ENCODE measurements at places on chromosomes 5 and 9. TPM values are rescaled to one million over a fixed set of nuclear protein-coding genes. Genes with fewer than 3 reads are reported as not detected.

The DAPK1 gene
- 131 TPM for total RNA-seq

The FBLL1 gene
- total RNA-seq: 8.6 TPM

The SLC44A1 gene
- total RNA-seq: 71.2 TPM

The GRAMD2B gene
- 11.7 TPM for total RNA-seq

The NRARP gene
- total RNA-seq: 35.4 TPM

The CNTNAP3 gene
- 5.1 TPM for total RNA-seq

- no peaks in the 10 kb centered on the region for H3K4me1 ChIP-seq
- H3K27ac ChIP-seq: no peak overlapping the region
- H3K27me3 ChIP-seq: no peaks in the 10 kb centered on the region
- no peak overlapping the region for H3K4me3 ChIP-seq
- H3K36me3 ChIP-seq: no peaks in the 10 kb centered on the region
Observed at GRCh38 chr9:15333376-15333881, 26.4 kb upstream of the TTC39B start.

DNA sequence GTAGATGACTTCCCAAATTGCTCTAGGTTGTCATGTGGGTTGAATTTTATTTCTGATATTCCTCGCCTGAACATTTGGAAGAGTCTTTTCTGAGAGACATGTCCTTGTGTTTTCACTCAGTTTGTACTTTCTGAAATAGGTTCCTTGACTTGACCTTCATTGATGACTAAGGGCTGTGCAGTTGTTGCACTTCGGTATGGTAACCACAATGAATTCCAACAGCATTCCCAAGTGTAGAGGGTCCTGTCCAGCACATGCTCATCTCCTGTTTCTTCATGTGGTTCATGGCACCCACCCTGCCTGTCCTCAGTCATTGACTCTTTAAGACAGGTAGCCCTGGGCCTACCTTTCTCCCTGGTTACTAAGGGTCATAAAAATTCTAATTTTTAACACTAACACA is 527.8 kb downstream of the MTRR start:
- no peak overlapping the region for H3K4me3 ChIP-seq
- no peaks in the 10 kb centered on the region for H3K36me3 ChIP-seq
- H3K27me3 ChIP-seq: no peaks in the 10 kb centered on the region
- no peaks in the 10 kb centered on the region for H3K4me1 ChIP-seq

DNA sequence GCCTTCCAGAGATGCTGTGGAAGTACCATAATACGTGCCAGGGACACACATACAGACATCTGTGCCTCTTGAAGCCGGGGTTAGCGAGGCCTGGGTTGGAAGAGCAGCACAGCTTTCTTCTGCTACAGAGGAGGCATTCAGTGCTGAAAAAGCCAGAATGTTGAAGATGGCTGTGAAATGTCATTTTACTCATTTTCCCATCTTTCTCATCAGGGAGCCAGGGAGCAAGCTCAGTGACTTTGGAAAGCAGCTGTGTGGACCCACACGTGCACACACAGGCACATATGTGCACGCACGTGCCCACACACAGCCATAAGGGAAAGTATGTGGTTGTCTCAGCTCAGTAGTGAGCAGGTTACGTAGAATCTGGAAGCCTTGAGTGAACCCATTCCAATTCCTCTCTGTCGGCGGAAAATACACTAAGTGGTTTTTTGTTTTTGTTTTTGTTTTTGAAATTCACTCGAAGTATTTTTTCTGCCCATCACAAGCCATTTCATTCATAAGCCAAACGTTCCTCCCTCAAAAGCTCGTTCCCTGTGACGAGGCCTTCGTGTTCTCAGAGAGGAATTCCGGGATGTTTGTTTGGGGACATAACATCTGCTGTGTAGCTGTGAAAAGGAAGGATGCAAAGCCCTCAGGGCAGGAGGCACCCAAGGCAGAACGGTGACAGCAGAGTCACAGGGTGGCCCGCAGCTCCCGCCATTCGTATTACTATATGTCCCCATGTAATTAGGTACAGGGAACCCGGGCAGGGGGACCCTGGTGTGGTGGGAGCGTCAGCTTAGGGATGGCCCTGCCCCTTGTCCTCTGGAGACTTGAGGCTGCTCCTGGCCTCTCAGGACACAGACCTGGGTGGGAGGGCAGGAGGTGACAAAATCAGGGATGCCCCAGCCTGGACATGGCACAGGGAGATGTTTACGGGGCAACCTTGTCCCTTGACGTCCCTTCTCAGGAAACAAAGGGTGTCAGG is 29.0 kb upstream of the ANKRD33B start:
- peaks cover 2% of the 10 kb centered on the region for H3K27me3 ChIP-seq
- no peaks in the 10 kb centered on the region for H3K36me3 ChIP-seq
- H3K4me1 ChIP-seq: no peaks in the 10 kb centered on the region
- DNase-seq: no peak
- H3K4me3 ChIP-seq: no peak overlapping the region

GRCh38 chr9:6216951-6217350 is 1.3 kb downstream of the IL33 start:
- H3K36me3 ChIP-seq: no peaks in the 10 kb centered on the region
- no peak overlapping the region for H3K4me3 ChIP-seq
- no peak overlapping the region for H3K27ac ChIP-seq

DNA sequence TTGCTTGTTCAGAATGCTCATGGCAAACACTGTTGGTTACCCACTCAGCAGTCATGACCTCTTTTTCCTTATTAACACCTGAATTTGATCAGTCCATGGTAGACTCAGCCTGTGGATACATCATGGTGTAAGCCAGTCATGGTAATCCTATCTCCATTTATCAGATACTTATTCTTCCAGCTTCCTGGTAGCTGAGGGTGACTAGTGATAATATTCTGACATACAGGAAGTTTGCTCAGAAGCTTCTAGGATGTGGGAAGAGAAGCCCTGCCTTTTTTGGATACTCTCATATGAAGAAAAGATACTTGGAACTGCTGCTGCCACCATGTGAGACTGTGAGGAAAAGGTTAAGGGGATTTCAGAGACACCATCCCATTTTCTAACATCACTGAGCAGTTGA is 7.3 kb downstream of the GDA start:
- no peak overlapping the region for H3K27ac ChIP-seq
- H3K36me3 ChIP-seq: no peaks in the 10 kb centered on the region
- H3K4me3 ChIP-seq: no peak overlapping the region
- no peaks in the 10 kb centered on the region for H3K4me1 ChIP-seq

DNA sequence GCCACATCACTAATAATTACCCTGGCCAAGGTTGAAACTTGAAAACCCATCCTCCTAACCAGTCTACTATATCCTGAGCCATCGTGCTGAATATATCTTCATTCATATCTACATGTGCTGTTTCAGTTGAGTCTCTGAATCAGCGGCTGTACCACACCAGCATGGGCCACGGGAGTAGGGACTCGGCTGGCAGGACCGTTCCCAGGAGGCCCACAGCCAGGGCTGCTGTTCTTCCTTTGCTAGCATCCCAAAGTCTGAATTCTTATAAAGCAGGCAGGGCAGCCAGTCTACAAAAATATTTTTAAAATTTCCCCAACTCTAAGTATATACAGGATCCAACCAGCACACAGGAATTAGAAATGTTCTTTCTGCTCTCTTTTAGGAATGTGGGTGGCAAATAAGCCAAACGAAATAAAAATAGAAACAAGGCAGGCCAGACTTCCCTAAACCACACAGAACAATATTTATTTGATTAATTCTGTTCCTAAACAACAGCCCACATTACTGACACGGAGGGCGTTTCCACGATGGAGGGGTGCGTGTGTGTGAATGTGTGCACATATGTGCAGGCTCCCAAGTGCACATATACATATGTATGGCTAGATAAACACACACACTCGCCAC is 42.8 kb upstream of the EQTN start:
- no peak overlapping the region for H3K4me3 ChIP-seq
- peaks cover 2% of the 10 kb centered on the region for H3K4me1 ChIP-seq
- H3K36me3 ChIP-seq: no peaks in the 10 kb centered on the region
- DNase-seq: no peak
- H3K27me3 ChIP-seq: no peaks in the 10 kb centered on the region

- no peaks in the 10 kb centered on the region for H3K27me3 ChIP-seq
- H3K36me3 ChIP-seq: no peaks in the 10 kb centered on the region
- no peak overlapping the region for H3K27ac ChIP-seq
Observed at GRCh38 chr5:170821257-170821800, 37.8 kb downstream of the GABRP start.

DNA sequence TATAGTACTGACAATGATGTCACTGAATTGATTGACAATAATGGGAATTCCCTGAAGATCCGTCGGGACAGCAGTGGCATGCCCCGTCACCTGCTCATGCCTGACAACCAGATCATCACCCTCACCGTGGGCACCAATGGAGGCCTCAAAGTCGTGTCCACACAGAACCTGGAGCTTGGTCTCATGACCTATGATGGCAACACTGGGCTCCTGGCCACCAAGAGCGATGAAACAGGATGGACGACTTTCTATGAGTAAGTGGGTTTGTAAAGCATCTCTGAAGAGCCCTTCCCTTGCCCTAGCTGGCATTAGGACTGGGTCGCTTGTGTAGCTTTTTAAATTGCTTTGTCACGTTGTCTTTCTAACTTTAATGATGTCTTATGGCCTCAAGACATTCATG is 72.7 kb upstream of the WWC1 start:
- H3K36me3 ChIP-seq: no peaks in the 10 kb centered on the region
- H3K27ac ChIP-seq: no peak overlapping the region
- peaks cover 8% of the 10 kb centered on the region for H3K4me1 ChIP-seq
- DNase-seq: no peak
- no peak overlapping the region for H3K4me3 ChIP-seq

DNA sequence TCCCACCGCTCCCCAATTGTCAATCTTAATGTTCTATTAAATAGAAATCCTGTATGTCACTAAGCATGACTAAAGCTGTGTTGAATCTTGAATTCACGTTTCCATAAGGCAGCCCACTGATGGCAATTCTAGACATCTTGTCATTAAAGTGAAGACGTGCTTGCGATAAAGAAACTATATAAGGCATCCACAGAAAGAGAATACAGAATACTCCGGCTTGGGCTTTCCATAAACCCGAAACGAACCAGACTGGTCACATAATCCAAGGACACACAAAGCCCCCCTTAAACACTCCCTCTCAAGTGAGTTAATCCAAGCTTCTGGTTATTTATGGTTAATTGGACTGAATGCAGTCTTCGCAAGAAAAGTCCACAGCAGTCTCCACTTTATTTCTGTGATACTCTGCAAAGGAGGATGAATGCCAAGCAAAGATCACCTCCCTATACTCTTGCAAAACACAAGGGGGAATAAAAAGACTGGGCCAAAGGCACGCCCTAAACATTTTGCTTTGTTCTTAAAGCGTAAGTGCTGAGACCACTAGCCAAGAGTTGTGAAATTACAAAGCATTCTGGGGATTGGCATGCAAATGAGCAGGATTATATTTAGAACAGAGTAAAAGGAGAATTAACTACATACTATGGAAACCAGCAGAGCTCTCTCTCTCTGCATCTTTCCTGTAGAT is 54.7 kb downstream of the DPYSL3 start:
- H3K27me3 ChIP-seq: no peaks in the 10 kb centered on the region
- no peak for DNase-seq
- H3K36me3 ChIP-seq: no peaks in the 10 kb centered on the region
- H3K4me1 ChIP-seq: peaks cover 17% of the 10 kb centered on the region
- peak overlapping the region; percentile 98 for H3K4me3 ChIP-seq

- H3K27me3 ChIP-seq: no peaks in the 10 kb centered on the region
- no peaks in the 10 kb centered on the region for H3K4me1 ChIP-seq
- no peaks in the 10 kb centered on the region for H3K36me3 ChIP-seq
- H3K27ac ChIP-seq: no peak overlapping the region
Observed at GRCh38 chr5:178298283-178298807, 65.7 kb upstream of the PHYKPL start.

DNA sequence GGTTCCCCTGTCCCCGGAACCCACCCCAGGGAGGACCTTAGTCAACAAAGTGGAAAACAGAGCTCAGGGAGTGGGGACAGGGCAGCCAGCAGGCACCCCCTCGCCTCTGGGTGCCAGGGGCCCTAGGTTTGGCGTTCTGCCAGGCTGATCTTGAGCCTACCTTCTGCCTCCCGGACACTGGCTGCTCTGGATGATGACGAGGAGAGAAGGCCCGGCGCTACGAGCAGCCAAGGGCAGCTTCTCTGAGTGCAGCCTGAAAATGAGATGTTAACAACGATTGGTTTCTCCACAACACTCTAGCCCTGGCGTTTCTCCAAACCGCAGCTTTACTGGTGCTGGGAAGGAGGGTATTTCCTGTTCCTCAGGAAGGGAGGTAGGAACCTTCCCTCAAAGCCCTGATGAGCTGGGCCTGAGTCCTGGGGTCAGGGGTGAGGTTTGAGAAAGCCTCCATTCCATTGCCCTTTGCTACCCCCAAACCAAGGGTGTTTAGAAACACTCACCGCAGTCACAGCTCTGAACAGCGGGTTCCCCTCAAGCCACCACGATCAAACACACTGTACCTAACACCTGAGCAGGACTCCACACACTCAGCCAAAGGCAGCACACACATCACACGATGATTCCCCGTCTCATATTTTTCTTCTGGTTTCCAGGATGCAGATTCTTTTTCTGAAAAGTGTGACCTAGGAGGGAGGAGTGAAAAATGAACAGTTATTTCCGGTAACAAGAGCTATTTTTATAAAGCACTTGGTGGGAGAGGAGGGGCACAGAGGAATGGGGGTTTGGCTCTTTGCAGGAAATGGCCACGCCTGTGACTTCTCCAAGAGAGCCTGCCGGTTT is at the start of gene STING1:
Gene STING1, minus strand, starts transcription at position 709 of the 840 bp plus-strand sequence. CDS start 1,054 bp downstream, outside the sequence.
- no peaks in the 10 kb centered on the region for H3K27me3 ChIP-seq
- H3K27ac ChIP-seq: no peak within 1 kb of the TSS
- H3K36me3 ChIP-seq: no peaks in the 10 kb centered on the region
- H3K4me3 ChIP-seq: no peak within 1 kb of the TSS
- no peak for DNase-seq
- H3K4me1 ChIP-seq: peaks cover 10% of the 10 kb centered on the region

DNA sequence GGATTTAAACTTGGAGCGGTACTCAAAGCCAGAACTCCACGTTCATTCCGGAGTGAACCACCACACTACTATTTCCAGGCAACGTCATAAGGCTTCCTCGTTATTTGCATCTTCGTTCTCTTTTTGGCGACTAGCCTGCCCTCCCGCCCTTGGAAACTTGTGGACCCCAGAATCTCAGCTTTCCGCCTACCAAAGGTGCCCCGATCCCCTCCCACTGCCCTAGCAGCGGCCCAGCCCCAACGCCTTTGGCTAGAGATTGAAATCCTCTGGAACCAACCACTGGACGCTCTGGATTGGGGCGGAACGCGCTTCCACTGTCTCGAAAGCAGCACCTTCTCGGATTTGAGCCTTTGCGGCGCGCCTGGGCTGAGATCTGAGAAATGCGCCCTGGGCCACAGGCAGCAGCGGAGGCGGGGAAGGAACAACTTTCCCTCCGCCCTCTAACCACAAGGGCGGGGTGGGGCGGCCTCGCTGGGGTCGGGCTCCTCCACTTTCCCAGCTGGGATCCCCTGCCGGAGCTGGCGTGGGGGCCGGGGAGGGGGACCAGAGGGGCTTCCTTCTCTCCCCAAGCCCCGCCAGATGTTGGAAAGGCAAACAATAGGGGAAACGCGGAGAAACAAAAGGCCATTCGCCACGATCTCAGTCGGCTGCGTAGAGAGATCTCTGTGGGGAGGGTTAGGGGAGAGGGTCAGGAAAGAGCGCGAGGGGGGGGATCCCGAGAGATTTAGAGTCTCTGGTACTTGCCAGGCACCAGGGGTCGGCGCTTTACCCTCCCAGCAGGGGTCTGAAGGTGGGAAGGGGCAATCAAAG is 1.3 kb downstream of the MOB3B start:
- peaks cover 2% of the 10 kb centered on the region for H3K27me3 ChIP-seq
- peak overlapping the region; percentile 67 for H3K27ac ChIP-seq
- H3K36me3 ChIP-seq: no peaks in the 10 kb centered on the region
- DNase-seq: peak; percentile 82

GRCh38 chr9:35826071-35826701 is 2.3 kb downstream of the FAM221B start:
- H3K27me3 ChIP-seq: no peaks in the 10 kb centered on the region
- peak; percentile 58 for DNase-seq
- no peak overlapping the region for H3K27ac ChIP-seq
- no peak overlapping the region for H3K4me3 ChIP-seq

All from H1 (cell line).